T-cell (primary cell): ENCODE measurements at places on chromosomes 7 and 10.

DNA sequence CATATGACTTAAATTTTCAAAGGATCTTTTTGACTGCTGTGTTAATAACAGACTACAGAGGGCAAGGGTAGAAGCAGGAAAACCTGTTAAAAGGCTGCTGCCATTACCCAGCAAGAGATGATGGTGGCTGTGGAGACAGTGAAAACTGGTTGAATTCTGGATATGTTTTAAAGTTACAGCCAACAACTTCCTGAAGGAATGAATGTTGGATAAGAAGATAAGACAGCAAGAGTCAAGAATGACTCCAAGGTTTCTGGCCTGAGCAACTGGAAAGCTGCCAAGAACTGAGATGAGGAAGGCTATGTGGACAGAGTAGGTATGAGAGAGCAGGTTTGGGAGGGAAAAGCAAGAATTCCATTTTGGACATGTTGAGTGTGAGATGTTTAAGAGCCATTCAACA, 19.1 kb downstream of the CNOT4 start:
- DNase-seq = no peak

GRCh38 chr10:101950213-101950612, 105.8 kb downstream of the ARMH3 start:
- DNase-seq = no peak

GRCh38 chr10:80602881-80603280, 65.2 kb downstream of the SH2D4B start:
- no peak for DNase-seq

- DNase-seq = no peak
These were observed 147.0 kb downstream of the ARID5B start for GRCh38 chr10:62048470-62048869.

DNA sequence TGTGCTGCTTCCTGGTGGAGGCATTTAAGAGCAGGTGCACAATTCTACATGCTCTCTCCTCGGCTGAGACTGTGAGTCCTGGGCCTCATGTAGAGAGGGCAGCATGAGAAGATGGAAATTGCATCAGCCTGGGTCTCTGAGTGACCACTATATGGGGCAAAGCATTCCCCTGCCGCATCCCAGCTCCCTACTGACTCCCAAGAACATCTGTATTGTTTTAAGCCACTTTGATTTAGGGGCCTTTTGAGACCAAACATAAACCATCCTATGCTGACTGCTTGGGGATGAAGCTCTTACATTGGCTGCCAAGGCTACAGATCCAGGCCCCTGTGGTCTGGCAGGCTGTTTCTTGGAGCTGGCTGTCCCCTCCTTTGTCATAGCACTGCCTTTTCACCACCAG, 101.3 kb upstream of the TBX20 start:
- DNase-seq = no peak

GRCh38 chr10:26869528-26869927, 8.8 kb upstream of the ABI1 start:
- no peak for DNase-seq

DNA sequence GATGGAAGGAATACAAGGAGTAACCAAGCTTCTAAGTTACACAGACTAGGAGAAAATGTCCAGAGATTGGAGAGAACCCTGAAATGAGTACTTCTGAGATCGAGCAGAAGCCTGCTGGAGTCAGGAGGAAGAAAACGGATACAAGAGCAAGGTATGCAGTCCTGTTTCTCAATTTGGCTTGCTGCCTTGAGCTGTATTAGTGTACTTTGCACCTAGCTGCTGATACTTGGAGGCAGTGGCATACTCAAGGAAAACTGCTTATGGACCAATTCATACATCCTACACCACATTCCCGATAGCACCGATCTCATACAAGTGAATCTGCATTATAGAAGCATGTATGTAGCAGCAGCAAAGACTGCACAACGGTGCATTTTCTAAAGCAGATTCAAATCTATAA, 14.4 kb downstream of the PIP4K2A start:
- no peak for DNase-seq

DNA sequence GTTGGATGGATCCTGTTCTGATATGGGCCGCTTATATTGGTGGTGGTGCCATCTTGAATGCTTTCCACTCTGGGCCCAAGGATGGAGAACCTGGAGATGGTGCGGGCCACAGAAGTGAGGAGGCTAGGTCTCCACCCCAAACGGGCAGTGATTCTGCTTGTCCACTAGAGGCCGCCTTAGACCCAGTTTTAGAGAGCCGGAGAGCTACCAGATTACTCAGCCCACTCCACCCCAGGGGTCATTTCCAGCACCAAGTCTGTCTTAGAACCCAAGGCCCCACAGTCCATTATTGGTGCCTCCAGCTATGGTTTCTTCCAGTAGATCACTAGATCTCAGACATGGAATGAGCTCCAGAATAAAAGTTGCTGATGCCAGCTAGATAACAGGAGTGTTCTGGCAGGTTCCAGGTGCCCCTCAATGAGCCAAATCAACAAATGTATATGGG, 11.8 kb upstream of the CAMK2G start:
- peak; percentile 68 for DNase-seq
